H9 (cell line): ENCODE measurements at places on chromosomes 6 and 20.

DNA sequence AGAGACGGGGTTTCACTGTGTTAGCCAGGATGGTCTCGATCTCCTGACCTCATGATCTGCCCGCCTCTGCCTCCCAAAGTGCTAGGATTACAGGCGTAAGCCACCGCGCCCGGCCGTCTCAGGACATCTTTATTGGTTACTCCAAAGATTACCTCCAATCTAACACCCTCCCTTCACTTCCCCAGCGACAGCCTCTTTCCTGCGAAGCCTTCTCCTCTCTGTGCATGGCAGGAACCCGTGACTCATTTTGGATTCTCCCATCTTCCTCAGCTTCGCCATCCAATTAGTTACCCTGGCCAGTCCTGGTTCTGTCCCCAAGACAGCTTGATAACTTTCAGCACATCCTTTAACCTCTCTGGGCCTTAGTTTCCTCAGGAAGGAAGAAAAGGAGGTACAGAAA is 51.3 kb upstream of the TOX2 start:
- DNase-seq: no peak

GRCh38 chr6:149285626-149286025 is 31.9 kb upstream of the TAB2 start:
- DNase-seq: no peak

GRCh38 chr20:10965936-10966470 is 292.2 kb upstream of the JAG1 start:
- DNase-seq: no peak

DNA sequence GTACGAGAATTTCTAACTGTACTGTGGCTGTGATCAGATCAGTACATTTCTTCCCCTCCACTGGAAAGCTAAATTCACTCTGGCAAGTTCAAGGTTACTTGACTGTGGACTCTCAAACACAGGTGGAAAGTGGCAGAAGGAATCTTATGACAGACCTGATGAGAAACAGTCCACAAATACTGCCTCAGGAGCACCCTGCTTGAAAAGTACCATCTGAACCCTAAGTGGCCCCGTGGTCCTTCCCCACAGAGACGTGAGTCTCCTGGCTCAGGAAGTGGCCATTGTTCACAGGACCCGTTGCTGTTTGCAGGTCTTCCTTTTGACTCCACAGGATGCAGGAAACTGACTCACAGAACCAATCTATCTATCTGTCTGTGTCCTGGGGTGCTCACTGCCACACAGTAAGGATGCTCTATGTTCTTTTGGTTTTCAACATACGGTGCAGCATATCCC is 47.5 kb upstream of the NHSL1 start:
- DNase-seq: no peak

- DNase-seq: no peak
Measured at GRCh38 chr20:58634059-58634458, 17.0 kb upstream of the STX16 start.

DNA sequence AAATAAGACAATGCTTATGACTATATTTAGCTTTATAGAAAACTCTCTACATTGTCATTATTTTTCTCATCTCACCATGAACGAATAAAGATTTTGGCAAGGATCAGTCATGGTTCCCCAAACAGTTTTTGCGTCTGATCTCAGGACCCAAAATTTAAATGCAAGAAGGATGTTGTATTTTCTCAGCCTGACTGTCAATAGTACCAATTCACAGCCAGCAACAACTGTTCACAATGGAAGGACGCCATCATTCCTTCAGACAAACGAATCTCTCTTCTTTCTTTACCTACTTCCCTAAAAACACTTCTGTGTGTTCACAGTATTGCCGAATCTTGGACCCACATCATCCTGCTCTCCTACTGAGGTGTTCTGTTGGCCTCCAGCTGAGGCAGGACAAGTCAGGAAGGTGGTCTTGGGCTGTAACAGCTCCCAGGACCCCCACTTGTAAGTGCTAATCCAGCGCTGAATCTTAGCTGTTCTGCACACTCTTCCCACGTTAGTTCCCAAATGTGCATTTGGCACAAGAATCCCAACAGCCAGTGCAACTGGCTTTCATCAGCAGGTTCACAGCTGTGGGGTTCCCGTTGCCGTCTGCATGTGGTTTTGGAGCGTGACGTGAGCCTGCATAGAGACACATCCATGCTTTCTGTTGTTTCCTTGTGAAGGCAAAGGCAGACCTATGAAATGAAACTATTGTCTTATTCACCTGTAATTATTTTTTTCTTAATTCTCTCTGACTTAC is 600.0 kb downstream of the QKI start:
- no peak for DNase-seq

DNA sequence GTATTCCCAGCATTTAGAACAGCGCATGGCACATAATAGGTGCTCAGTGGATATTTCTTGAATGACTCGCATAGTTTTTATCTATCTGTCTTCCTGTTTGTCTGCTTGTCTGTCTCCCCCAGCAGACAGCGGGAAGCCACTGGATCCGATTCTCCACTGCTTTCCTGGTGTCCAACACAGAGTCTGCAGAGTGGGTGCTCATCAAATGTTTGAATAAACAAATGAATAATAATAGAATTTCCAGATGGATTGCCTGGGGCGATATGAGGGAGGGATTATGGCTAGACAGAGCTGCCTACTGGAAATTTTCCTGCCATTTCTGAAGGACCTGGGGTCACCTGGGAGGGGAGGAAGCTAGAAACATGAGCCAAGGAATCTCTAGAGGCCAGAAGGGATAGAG is 18.9 kb downstream of the CDH22 start:
- DNase-seq: no peak

- no peak for DNase-seq
Measured at GRCh38 chr6:52820198-52820597, 16.6 kb upstream of the GSTA1 start.

DNA sequence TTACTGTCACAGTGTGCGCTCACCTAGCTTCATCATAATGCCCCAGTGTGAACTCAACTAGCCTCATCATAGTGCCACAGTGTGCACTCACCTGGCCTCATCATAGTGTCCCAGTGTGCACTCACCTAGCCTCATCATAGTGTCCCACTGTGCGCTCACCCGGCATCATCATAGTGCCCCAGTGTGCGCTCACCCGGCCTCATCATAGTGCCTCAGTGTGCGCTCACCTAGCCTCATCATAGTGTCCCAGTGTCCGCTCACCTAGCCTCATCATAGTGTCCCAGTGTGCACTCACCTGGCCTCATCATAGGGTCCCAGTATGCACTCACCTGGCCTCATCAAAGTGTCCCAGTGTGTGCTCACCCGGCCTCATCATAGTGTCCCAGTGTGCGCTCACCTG is 10.6 kb downstream of the TMEM242 start:
- DNase-seq: no peak

GRCh38 chr6:47740714-47741113 is 41.1 kb upstream of the OPN5 start:
- no peak for DNase-seq

DNA sequence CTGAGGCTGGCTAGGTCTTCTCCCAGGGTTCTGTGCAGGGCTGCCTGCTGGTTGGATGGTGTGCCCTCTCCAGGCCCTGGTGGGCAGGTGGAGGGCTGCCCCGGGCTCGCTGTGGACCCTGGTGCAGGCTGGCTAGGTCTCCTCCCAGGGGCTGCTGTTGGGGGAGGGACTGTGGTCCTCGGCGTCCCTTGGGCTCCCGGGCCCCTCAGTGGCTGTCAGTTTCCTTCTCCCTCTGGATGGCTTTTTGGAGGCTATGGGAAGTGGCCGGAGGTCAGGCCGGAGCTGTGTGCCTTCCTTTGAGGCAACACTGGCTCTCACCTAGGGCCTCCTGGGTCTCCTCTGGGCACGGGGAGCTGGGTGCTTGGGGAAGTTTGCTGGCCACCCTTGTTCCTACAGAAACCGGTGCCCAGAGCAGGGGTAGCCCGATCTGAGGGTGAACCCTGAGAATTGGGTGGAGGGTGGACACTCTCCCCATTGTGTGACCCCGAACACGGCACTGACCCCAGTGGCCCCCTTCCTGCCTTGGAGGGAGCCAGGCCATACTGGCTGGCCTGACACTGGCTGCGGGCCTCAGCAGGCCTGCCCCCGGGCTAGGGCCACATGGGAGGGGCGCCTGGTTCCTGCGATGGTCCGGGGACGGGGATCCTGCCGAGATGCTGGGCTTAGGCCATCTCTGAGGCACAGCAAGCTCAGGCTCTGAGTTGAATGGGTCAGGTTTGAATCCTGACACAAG is 3.8 kb upstream of the CABLES2 start:
- no peak for DNase-seq

DNA sequence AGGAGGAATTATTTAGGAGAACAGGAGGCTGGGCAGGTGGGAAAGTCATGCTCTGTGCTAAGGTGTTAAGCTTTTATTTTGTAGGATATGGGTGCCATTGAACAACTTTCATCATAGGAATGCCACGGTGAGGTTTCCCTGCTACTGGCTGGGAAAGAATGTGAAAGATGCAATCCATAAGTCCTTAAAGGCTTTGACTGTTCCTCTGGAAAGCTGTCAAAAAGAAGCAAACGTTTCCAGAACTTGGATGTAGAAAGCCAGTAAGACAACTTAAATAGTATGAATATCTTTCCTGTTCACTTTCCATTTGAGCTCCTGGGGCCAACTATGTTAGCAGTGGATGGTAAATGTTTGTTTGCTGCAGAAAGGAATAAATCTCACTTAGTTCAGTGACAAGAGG is 574.4 kb downstream of the RNF144B start:
- no peak for DNase-seq

GRCh38 chr6:70844301-70844700 is 112.6 kb downstream of the B3GAT2 start:
- no peak for DNase-seq

DNA sequence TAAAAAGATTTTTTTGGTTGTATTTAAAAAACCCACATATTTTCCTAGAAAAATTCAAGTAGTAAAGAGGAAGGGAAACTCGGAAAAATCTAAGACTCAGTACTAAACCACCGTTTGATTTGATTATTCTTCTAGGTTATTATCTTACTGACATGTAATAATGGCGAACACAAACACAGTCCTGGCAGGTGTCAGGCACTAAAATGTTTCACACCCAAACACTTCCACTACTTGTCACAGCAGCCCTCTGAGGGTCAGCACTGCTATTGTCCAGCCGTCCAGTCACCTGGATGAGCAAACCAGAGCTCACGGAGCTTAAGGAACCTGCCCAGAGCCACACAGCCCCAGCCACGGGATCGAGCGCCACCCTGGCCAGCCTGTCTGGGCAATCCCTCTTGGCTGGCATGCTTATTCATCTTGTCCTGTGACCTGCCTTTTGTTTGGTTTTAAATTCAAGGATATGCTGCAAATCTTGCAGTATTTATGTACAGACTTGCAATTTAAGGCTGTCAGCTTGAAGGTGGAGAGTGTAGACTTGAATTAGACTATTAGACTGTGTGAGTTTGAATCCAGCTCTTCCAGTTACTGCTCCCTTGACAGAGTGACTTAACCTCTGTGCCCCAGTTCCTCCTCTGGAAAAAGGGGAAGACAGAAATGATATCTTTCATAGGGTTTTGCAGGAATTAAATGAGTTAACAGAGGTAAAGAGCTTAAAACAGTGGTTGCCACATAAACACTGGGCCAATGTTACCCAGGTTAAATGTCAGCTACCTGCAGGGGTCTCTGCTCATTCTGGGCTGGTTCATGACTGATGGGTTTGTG is 82.2 kb downstream of the CDYL start:
- no peak for DNase-seq

- no peak for DNase-seq
Measured at GRCh38 chr20:46209930-46210671, 92.0 kb downstream of the CD40 start.

DNA sequence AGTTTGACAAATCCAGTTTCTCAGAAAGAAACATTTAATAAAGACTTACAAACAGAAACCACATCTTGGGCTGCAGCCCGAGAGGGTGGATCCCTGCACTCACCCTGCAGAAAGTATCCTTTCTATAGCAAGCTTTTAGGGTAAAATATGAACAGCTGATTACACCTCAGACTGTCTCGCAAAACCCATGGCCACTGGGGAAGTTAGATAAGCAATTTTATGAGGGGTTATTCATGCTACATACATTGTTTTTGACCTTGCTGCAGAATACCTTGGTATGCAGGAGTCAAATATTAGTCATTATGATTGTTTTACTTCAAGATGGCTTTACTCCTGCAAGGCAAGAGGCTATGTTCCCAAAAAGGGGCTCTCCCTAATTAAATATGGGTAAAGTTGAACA is 126.9 kb downstream of the OR2B2 start:
- no peak for DNase-seq

- DNase-seq: no peak
Measured at GRCh38 chr6:72969666-72970065, 255.6 kb downstream of the KHDC1L start.

- DNase-seq: peak; percentile 53
Measured at GRCh38 chr6:109979033-109979921, 1.2 kb downstream of the GPR6 start.

- DNase-seq: peak; percentile 12
Measured at GRCh38 chr6:44538131-44538806, 150.8 kb downstream of the CDC5L start.

DNA sequence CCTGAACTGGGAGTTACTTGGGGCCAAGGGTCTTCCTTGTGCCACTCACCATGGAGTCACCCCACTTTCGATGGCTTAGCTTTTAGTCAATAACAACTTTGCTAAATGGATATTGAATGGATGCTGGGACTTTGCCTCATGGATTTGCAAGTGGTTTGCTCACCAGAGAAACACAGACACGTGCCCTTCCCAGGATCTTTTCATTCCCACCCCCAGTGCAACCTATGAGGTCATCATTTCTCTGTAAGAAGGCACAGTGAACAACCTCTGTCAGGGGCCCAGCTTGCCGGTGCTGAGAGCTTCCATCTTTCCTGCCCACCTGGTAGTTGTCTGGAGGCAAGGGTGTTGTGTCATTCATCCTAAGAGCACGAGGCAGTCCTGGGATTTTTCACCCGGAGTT is 256.8 kb upstream of the PMEPA1 start:
- no peak for DNase-seq

DNA sequence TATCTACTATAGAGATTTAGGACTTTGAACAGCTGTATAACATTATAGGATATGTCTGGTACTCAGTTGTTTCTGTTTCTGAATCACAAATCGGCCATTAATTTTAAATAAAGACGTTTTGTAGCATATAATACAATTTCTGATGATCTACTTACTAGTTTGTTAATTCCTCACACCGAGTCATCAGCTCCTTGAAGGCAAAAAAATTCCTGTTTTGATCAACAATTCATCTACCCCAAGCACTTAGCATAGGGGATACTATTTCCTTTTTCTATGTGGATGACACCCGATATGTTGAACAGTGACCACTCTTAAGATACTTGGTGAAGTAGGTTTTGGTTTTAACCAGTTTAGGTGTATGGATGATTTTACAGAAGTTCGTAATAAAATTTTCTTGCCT is 107.3 kb downstream of the NCOA3 start:
- no peak for DNase-seq

- DNase-seq: peak; percentile 55
Measured at GRCh38 chr20:63831993-63832686, 1.1 kb upstream of the ZBTB46 start.
